A549 treated with CpdA at 1 μM for 4 hours (cell line): ENCODE measurements at places on chromosomes 3 and 15. TPM values are rescaled to one million over a fixed set of nuclear protein-coding genes. Genes with fewer than 3 reads are reported as not detected.

The RLBP1 gene
- not detected in 5 replicates for total RNA-seq

The WNT7A gene
- total RNA-seq, result 0.10 to 0.26 TPM (median 0.18 TPM) in 5 replicates

The FOXB1 gene
- not detected in 5 replicates for total RNA-seq

The ZBTB20 gene
- 0.58 to 1.1 TPM (median 0.73 TPM) in 5 replicates for total RNA-seq

The PARP15 gene
- total RNA-seq, result not detected in 5 replicates

The FAM43A gene
- 1.7 to 4.5 TPM (median 3.9 TPM) in 5 replicates for total RNA-seq

The SEMA3G gene
- 0.05 to 0.15 TPM (median 0.10 TPM) in 5 replicates for total RNA-seq

The ROPN1 gene
- not detected in 5 replicates for total RNA-seq

The DUOX2 gene
- total RNA-seq, result 0.02 to 0.09 TPM (median 0.03 TPM) in 5 replicates

The TMEM158 gene
- 16.2 to 29.5 TPM (median 24.2 TPM) in 5 replicates for total RNA-seq

The SUMF1 gene
- 20.4 to 21.8 TPM (median 21.7 TPM) in 5 replicates for total RNA-seq

The GOLGA6B gene
- total RNA-seq, result not detected in 5 replicates

The C15orf39 gene
- total RNA-seq, result 25.0 to 31.7 TPM (median 30.1 TPM) in 5 replicates

The GOLGA6D gene
- total RNA-seq, result 0.05 TPM in 1 of 5 replicates, not detected in the others

The MUC20 gene
- total RNA-seq, result 0.40 to 0.98 TPM (median 0.56 TPM) in 5 replicates

The LINGO1 gene
- total RNA-seq, result 7.0 to 12.4 TPM (median 9.2 TPM) in 5 replicates

The CLDN18 gene
- not detected in 5 replicates for total RNA-seq

The SLC24A1 gene
- 2.2 to 5.1 TPM (median 4.0 TPM) in 5 replicates for total RNA-seq

The CFAP100 gene
- not detected in 5 replicates for total RNA-seq

The TMEM212 gene
- not detected in 5 replicates for total RNA-seq

The FSD2 gene
- not detected in 5 replicates for total RNA-seq

The MAGI1 gene
- 3.8 to 4.5 TPM (median 4.1 TPM) in 5 replicates for total RNA-seq

The AMT gene
- 0.09 to 0.38 TPM (median 0.35 TPM) in 4 of 5 replicates, not detected in the other for total RNA-seq

The CHMP2B gene
- total RNA-seq, result 79.4 to 93.1 TPM (median 82.2 TPM) in 5 replicates

The DAZL gene
- not detected in 5 replicates for total RNA-seq

The FGF12 gene
- 0.34 to 1.0 TPM (median 0.61 TPM) in 5 replicates for total RNA-seq

The OR5H2 gene
- total RNA-seq, result not detected in 5 replicates

The WDR5B gene
- 3.0 to 4.3 TPM (median 3.2 TPM) in 5 replicates for total RNA-seq

The HIGD2B gene
- not detected in 5 replicates for total RNA-seq

The SERPINI1 gene
- 2.2 to 3.8 TPM (median 2.8 TPM) in 5 replicates for total RNA-seq

The SH3GL3 gene
- total RNA-seq, result 0.50 to 0.96 TPM (median 0.76 TPM) in 5 replicates

The STT3B gene
- 70.1 to 98.3 TPM (median 76.6 TPM) in 5 replicates for total RNA-seq

The STX19 gene
- total RNA-seq, result 0.05 to 0.14 TPM in 2 of 5 replicates, not detected in the others

The FEZF2 gene
- total RNA-seq, result not detected in 5 replicates
